GM04503 (cell line): ENCODE measurements at places on chromosomes 2 and 18.

DNA sequence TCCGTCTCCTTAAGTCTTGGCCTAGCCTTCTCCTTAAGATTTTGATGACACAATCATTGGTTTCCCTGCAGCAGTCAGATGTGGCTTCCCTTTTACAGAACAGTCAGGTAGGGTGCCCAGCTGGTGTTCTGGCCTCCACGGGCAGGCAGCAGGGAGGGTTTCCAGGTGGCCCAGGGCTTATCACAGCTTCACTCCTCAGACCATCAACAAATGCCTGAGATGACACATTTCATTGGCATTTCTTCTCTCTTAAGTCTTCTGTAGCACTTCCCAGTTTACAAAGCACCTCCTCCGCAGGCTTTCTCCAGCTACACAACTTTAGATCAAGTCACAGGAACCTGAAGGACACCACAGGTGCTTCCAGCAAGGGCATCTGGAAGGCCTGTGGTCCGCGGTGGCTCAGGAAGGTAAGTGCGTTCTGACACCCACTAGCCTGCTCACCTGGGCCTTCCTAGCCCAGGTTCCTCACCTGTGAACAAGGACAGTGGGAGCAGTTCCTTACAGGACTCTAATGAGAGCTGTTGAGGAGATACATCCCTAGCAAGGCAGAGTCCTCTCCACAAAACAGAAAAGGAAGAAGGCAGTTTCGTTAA, 37.6 kb downstream of the PTPN18 start:
- no peak for DNase-seq

DNA sequence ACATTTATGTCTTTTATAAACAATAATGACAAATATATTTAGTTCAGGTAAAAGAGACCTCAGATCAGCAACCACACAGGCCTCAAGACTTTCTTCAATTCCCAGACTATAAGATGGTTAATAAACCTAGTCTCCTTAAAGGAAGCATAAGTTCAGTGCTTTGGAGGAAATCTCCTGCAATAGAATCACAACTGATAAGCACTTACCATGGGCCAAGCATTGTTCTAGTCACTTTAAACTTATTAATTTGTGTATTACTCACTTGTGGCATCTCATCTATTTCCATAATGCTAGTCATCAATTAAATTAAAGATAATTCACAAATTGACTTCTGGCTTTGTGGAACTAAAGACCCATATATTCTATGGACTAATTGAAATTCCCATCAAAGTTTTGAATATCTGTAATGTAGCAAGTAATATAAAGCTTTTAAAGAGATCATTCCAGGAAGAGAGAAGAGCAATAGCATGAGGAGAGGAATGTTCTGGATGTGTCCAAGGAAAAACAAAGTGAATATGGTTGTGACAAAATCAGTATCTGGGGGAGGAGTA, 42.2 kb downstream of the COL3A1 start:
- no peak for DNase-seq

- DNase-seq = no peak
Measured at GRCh38 chr2:76120176-76120575, 409.5 kb upstream of the GCFC2 start.

- no peak for DNase-seq
Measured at GRCh38 chr18:68102117-68102516, 585.6 kb upstream of the DSEL start.

DNA sequence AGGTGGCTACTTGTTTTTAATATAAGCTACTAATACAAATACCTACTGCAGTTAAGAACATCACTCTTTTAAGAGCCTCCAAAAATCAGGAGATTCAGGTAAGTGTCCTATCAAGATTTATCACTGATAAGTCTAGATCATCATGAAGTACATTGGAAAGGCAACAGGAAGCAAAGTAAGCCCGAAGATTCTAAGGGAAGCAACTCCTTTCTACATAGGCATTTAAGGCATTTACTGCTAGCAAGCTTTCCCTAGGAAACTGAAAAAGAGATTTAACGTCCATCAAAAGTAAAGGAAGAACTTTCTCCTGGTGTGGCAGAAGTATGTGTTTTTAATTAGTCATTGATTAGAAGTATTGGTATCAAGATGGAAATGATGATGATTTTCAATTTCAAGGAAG, 3.7 kb downstream of the STK17B start:
- DNase-seq = no peak
